Endothelial cell of umbilical vein (primary cell): ENCODE measurements at places on chromosomes 1 and 21. TPM values are rescaled to one million over a fixed set of nuclear protein-coding genes. Genes with fewer than 3 reads are reported as not detected.

DNA sequence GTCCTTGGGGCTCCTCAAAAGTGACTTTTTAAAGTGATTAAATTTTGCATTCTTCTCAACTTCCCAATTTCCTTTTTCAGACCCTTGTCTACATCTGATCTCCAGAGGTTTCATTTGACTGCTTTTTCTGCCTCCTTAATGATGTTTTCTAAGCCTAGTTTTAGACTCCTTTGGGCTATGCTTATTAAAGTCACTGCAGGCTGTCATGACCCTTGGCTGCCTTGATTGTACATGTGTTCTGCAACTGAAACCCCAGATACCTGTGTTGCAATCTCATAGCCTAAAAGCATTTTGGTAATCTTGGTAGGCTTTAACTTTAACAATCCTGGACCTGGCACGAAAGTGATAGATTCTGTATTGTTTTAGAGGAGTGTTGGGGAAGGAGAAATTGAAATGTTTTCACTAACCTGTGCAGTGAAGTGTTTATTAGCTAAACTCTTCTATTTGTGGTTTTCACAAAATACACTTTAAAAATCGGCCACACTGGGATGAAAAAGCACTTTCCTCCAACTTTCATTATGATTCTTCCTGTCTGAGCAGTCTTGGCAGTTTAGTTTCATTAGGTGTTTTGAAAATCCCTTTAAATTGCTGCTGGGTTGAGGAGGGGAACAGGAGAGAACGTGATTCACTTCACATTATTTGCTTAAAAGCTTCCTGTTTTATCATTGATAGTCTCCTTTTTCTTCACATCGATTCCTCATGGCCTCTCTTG is 4.9 kb downstream of the MACO1 start:
- peaks cover 37% of the 10 kb centered on the region for H3K4me1 ChIP-seq
- DNase-seq, result peak; percentile 12
- H3K4me3 ChIP-seq, result no peak overlapping the region
- H3K27me3 ChIP-seq, result no peaks in the 10 kb centered on the region
- no peak overlapping the region for H3K27ac ChIP-seq

GRCh38 chr1:90174246-90174645 is 179.3 kb downstream of the ZNF326 start:
- H3K4me1 ChIP-seq, result no peaks in the 10 kb centered on the region
- no peak overlapping the region for H3K4me3 ChIP-seq
- H3K36me3 ChIP-seq, result no peaks in the 10 kb centered on the region
- no peaks in the 10 kb centered on the region for H3K27me3 ChIP-seq
- no peak overlapping the region for H3K27ac ChIP-seq
- DNase-seq, result no peak

Gene LCE2B
- not detected in 2 replicates for total RNA-seq

Gene HFM1
- total RNA-seq, result 0.11 and 0.72 TPM in 2 replicates

Gene RNU1-3
- 1,319 and 2,019 TPM in 2 replicates for total RNA-seq
